ENCODE measurements at places on chromosomes 2 and 18.

GRCh38 chr2:233041722-233042323, 9.4 kb downstream of the NEU2 start:
- DNase-seq, result no peak

- DNase-seq, result no peak
These were observed 117.4 kb upstream of the ACKR3 start for GRCh38 chr2:236452238-236452637.

- no peak for DNase-seq
These were observed 54.2 kb downstream of the GBX2 start for GRCh38 chr2:236113948-236114347.

DNA sequence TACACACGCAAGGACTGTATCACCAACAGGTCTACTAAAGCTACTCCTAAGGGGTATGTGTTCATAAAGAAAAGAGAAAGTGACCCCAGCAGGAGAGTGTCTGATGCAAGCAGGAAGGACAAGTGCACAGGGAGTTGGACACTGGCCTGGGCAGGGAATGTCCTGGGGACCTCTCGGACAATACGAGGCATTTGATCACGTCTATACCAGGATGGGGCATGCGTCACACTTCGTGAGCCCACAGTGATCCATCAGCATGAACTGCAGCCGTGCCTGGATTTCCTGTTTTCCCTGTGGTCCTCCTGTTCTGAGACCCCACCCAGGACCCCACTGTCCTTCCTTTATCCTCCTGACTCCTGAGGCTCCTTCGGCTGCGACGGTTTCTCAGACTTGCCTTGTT, 113.9 kb downstream of the HDAC4 start:
- DNase-seq, result no peak

- DNase-seq, result no peak
These were observed 101.2 kb downstream of the LTBP1 start for GRCh38 chr2:33047939-33048338.

- no peak for DNase-seq
These were observed 422.1 kb downstream of the PARD3B start for GRCh38 chr2:204967199-204967960.

DNA sequence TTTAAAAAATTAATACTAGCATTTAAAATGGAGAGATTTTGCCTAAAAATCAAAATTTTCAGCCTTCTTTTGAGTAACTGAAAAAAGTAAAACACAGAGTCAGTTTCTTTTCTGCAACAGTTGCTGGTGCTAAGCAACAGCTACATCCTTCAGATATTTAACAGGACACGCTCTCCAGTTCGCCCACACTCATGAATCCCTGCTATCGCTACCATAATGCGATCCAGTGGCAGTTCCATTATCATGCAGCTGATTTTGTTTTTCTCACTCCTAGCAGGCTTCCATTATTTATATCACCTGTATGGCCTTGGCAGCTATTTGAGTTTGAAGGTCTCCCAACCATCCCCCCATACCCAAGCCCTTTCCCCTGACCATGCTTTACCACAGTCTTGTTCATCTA, 93.1 kb upstream of the NCKAP5 start:
- DNase-seq, result no peak

- no peak for DNase-seq
These were observed 27.0 kb upstream of the MGAT4A start for GRCh38 chr2:98757904-98758421.

DNA sequence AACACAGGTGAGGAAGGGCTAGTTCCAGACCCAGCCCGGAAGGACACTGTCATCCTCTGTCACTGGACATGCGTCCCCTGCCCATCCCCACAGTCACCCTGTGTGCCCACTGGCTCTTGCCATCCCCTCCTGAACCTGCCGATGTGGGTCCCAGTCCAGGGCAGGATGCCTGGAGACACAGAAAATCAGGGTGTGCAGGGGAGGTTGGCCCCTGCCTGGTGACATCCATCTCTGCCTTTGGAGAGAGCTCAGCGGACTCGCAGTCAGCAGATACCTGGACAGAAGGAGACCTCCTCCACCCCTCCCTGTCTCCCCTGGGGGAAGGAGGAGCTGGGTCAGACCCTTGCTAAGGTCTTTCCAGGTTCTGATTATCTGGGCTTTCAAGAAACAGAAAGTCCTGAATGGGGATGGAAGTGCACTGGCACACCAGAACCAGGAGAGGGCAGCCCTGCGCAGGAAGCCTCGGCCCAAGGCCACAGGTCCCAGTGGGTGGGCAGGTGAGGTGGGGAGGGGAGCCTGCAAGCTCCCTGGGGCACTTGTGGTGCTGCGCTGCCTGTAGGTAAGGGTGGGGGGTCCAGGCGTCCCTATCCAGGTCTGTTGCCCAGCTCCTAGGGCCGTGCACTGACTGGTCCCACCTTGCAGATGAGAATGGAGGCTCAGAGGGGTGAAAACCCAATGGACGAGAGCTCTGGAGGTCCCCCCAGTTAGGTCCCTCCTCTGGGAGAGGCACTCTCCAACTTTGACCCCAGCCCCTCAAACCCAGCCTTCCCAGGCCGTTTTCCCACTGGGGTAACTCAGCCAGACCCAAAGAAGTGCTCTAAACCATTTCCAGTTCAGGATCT, 9.7 kb upstream of the OTOS start:
- DNase-seq, result peak; percentile 33

- DNase-seq, result no peak
These were observed 47.2 kb downstream of the VIL1 start for GRCh38 chr2:218465987-218466633.

DNA sequence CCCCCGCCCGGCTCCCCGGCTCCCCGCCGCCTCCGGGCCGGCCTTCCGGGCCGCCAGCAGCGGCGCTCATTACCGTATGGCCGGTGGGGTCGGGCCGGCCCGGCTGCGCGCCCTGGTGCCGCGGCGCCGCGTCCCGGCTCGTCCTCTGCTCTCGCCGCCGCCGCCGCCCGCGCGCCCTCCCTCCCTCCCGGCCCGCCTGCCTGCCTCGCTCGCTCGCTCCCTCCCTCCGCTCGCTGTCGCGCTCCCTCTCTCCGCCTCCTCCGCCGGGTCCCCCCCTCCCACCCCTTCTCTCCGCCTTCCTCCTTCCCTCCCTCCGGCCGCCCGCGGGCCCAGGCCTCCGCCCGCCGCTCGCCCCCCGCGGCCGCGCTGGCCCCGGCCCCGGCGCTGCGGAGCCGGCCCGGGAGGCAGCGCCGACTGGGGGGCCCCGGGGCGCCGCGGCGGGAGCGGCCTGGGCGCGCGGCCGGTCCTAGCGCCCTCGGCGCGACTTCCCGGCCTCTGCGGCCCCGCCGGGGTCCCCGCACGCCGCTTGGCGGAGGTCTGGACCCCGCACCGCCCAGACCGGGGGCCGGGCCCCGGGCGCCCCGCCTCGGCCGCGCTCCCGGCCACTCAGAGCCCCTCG, at the start of gene DNMT3A:
Gene DNMT3A, minus strand, starts transcription at position 173 of the 619 bp plus-strand sequence. CDS start 27,941 bp downstream, outside the sequence.
- DNase-seq, result no peak

DNA sequence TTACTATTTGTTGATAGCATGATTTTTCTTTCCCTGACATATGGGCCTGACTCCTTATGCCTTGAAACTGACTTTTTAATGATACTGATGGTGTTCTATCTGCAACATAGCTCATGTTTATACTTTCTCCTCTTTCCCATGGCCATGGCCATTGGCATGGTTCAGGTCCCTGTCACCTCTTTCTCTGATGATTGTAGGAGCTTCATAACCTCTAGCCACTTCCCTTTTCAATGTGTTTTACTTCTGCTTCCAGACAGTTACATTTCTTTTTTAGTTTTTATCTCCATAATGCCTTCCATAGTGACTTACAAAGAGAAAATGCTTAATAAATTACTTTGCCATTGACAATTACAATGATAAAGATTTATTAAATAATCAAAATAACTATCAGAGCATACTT, 177.9 kb upstream of the SETBP1 start:
- DNase-seq, result no peak

- no peak for DNase-seq
These were observed 105.8 kb upstream of the LRRTM1 start for GRCh38 chr2:80410346-80410745.

- DNase-seq, result no peak
These were observed 152.6 kb upstream of the PELI1 start for GRCh38 chr2:64296695-64297346.

- DNase-seq, result no peak
These were observed 325.1 kb upstream of the TANK start for GRCh38 chr2:160835166-160835565.

DNA sequence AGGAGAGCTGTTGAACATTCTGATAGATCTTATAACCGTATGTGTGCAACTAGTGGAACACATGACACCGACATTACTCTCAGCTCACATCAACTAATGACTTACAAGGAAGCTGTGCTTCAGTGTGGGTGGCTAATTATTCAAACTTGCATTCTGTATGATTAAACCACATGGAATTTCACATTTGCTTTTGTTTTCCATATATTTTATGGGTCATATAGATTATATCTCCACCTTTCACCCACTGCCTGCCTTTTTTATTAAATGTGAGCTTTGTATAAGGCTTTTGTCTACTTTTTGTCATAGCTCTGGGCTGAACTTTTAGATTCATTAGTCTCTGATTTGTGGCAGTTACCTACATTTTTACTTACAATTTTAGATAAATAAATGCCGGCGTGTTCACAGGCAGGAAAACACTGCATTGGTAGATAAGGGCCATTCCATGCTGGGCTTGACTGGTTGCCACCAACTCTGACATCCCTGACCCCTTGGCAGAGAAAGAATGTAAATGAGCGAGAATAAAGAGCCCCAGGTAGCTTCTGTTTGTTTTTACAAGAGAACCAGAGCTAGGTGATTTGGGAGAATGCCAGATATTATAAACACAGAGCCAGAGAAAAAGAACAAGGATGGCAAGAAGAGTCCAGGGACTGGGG, 35.7 kb downstream of the LYPD6 start:
- DNase-seq, result no peak

GRCh38 chr2:46967990-46968647, 52.5 kb upstream of the MCFD2 start:
- no peak for DNase-seq

DNA sequence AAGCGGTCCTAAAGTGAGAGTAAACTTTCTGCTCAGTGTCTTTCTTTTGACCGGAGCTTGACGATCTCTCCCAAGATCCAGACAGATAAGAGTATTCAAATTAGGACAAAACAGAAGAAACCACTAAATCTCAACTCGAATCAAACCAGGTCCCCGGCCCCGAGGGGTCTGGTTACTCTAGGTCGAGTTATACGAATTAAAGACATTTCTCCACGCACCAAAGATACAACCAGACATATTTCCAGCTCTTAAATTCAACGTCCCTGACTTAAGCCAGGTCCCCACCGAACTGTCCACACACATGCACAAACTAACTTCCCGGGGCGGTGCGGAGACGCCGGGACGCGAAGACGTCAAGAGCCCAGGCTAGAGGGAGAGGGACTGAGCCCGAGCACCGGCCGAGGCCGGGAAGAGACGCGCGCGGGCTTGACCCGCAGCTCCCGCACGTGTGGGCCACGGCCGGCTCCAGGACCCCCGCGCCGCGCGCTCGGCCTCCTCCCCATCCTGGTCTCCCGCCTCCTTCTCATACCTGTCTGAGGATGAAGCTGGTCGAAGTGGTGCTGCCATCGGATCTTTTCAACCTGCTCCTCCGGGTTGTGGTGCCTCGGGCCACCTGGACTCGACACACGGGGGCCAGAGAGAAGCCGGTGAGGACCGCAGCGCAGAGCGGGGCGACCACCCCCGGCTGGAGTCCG, 896 bp downstream of the CACNB4 start:
- DNase-seq, result no peak

- no peak for DNase-seq
These were observed 66.5 kb downstream of the MBP start for GRCh38 chr18:77066101-77066500.

DNA sequence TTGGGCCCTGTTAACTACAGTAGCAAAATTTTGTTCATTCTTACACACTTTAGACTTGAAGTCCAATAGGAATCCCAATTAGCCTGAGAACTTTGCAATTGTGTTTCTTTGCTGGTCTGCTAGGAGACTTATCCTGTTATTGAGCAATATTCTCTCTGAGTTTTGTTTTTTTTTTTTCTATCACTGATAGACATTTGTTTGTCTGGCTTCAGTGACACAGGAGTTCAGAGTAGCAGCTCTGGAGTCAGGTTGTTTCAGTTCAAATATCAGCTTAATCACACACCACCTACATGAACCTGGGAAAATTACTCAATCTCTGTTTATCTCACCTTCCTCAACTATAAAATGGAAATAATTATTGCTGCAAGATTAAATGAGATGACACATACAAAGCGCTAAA, 360.2 kb upstream of the POU3F3 start:
- DNase-seq, result no peak

- no peak for DNase-seq
These were observed 55.2 kb downstream of the LDLRAD4 start for GRCh38 chr18:13273800-13274199.

GRCh38 chr2:43763091-43763490, 10.7 kb upstream of the DYNC2LI1 start:
- no peak for DNase-seq
